ENCODE measurements at places on chromosomes 1 and 21.

DNA sequence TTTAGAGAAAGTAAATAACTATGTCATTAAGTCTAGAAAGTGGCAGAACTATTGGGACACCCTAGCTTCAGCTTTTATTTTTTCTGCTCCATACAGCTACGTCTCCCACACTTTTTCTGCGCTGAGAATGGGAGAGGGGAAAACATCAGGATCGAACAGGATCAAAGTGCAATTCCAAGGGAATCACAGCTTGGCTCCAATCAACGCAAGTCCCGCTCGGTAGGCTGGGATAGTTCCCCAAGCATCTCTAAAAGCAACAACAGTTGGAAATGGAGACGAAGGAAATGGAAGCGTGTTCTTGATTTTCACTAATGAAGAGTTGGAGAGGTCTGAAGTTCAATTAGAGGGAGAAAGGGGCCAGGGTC, 536 bp downstream of the HMGCL start:
- no peak for DNase-seq

- no peak for DNase-seq
These were observed 6.2 kb downstream of the LRRC3 start for GRCh38 chr21:44461464-44462001.

DNA sequence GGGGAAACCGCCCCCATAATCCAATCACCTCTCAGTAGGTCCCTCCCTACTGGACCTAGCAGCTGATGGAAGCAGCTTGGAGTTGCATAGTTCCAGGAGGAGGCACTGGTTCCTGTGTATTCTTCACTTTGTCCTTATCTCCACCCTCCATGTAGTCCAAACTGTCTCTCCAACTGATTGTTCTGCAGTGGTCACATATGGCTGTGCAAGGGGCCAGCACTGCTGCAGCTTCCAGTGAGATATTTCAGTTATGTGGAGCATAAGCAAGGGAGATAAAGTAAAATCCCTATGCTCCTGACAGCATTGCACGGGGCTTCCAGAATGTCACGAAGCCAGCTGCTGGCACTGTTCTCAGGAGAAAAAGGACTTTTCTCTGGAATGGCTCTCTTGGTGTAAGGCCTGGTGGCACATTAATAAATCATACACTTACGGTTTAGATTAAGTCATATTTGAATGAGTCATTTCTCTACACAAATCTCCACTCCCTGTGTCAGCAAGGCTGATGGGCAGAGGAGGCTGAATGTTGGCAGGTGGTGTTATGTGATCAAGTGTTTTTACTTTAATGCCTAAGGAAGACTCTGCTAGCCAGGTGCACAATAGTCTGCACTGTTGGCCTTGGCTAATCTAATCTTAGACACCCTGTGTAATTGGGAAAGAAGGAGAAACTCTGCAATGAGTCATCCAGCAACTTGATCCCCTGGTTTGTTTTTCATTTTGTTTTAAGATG, 93.4 kb downstream of the KCNK1 start:
- DNase-seq, result no peak

DNA sequence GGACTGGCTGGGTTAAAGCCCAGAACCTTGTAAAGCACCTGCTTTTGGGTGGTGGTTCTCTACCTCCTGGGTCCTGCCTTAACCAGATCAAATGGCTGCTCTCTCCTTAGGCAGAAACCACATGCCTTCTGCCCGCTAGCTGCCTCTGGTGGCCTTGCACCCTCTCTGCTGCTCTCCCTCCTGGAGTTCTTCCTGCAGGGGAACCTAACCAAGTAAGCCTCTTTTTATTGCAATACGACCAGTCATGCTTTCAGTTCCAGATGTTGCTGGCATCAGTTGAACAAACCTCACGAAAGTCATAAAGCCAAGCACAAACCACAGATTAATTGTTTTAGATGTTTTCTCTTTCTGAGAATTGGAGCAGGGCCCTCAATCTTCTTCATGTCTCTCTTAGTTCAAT, 118.9 kb downstream of the GDAP2 start:
- no peak for DNase-seq

DNA sequence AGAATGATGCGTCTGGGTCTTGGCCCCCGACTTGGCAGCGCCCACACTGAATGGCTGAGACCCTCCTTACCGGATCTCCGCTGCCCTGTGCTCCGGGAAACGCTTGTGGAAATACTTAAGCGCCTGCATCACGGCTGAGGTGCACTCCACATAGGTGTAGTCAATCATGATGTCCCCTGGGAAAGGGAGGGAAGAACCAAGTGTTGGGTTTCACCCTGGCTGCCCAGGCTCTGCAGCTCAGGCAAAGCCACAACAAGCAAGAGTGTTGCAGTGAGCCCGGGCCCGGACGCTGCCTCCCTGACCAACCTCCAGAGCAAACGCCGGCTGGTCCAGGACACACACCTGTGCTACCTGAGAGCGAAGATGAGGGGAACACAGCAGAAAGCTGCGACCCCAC, 21.5 kb upstream of the SPATC1L start:
- no peak for DNase-seq

DNA sequence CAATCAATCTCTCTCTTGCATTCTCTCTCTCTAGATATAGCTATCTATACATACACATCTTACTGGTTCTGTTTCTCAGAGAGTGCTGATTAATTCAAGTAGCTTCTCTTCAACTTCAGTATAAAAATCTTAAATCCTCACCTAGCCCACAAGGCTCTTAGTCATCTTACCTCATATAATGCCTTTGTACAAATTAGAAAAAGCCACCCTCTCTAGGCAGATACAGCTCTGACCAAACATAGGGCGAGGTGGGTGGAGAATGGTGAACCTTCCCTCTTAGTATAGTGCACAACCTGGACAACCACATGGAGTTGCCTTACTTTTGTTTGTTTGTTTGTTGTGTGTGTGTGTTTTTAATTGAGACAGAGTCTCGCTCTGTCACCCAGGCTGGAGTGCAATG, 5.1 kb upstream of the INAVA start:
- DNase-seq, result no peak

DNA sequence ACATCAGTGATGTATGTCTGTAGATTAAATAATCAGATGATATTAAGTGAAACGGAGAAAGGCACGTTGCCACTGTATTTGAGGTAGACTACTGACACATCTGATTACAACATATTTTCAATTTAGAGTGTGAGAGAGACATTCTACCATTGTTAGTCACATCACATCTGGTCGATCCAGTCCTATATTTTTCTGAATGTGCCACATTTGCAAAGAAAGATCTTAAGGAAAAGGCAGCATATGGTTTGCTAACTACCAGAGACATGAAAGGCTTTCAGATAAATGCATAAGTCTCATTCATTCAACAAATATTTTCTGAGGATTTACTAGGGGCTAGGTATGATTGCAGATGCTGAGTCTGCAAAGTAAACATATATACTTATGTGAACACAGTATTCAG, 114.3 kb upstream of the RUNX1 start:
- DNase-seq, result no peak

DNA sequence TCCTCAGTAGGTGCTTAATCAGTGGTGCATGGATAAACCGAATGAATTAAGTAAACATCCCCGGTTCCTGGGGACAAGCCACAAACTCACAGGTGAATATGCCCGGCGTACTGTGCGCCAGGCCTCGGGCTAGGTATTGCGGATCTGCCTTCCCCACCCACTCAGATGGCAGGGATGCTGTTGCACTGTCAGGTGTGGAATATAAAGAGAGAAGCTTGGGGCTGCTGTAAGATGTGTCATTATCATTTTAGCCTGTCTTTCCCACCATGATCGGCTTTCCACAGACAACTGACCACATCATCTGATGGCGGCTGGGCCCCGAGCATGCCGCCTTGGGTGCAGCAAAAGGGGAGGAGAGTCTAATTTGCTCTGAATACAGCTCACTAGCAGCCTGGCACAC, 45.4 kb upstream of the LRP8 start:
- no peak for DNase-seq

GRCh38 chr1:1024771-1025699, 5.1 kb downstream of the AGRN start:
- no peak for DNase-seq

DNA sequence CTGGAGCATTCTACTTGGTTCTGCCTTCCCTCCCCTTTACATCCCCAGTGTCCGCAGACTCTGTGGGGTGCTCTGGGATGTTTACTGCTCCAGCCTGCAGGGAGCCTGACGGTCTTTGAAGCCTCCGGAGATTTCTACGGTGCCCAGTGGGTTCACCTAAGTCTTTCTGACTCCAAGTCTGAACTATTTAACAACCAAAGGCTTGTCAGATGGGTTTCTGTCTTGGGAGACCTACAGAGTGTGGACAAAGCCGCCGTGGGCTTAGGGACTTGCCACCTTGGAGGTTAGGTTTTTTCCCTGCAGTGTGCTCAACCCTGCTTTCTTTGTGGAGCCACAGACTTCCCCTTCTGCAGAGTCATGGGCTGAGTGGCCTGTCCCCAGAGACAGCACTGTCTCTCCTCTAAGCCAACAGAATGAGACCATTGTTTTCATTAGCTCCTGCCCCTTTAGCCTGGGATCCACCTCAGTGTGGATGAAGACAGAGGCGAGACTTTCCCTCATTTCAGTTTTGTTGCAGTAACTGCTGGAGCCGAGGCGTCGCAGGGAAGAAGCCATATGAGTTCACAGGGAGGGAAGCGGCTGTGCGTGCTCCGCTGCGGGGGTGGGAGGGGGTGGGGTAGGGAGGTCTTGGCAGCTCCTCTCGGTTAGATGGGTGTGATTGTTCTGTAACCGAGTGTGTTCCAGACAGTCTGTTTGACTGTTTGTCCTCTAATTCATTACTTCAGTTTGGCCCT, 120.7 kb downstream of the CNIH3 start:
- DNase-seq, result no peak

DNA sequence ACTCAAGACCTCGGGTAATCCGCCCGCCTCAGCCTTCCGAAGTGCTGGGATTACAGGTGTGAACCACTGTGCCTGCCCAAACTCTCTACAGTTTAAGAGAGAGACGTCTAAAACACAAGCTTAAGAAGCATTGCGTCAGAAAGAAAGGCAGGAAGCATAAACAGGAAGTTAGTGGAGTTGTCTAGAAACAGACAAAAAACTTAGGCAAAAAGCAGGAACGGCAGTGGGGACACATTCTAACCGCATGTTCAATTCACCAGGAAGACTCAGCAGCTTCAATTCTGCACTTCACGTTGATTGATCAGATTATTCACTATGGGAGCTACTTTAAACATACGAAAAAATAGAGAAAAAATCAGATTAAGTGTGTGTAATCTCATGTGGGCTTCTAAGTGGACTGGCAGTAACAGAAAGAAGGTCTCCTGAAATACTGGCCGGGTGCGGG, 7.4 kb downstream of the CFAP74 start:
- DNase-seq, result no peak

GRCh38 chr1:100443811-100444571, 91.7 kb downstream of the CDC14A start:
- DNase-seq, result no peak

DNA sequence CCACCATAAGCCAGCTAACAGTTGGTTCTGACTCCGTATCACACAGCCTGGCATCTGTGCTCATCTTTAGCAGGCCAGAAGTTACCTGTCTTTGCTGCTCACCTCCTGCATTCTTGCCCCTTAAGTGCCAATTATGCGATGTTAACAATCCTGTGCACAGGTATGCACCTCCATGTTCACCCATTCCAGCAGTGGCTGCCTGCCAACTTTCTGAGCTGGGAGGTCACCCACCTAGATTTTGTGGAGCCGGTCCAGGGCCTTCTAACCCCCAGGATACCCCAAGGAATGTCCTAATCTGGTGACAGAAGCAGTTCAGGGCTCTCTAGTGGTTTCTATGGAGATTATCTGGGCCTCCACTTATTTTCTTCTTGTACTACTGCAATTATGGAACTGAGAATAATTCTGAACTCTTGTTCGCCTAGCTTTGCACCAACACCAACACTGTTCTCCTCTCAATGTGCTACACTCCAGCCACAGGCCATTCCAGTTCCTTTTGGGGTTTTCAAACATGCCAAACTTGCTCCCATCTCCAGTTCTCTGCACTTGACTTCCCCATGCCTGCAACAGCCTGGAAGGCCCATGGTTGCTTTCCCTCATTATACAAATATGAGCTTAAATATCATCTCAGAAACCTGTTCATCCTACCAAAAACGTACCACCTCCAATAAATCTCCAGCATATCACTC, 9.0 kb downstream of the BCAR3 start:
- DNase-seq, result no peak

- no peak for DNase-seq
These were observed 66.3 kb downstream of the DYRK1A start for GRCh38 chr21:37432710-37433455.

DNA sequence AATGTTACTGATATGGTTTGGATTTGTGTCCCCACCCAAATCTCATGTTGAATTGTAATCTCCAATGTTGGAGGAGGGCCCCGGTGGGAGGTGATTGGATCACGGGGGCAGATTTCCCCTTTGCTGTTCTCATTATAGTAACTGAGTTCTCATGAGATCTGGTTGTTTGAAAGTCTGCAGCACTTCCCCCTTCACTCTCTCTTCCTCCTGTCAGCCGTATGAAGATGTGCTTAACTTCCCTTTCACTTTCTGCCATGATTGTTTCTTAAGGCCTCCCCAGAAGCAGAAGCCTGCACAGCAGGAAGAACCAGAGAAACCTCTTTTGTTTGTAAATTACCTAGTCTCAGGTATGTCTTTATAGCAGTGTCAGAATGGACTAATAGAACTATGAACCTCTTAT, 28.4 kb downstream of the TRIM33 start:
- DNase-seq, result no peak

DNA sequence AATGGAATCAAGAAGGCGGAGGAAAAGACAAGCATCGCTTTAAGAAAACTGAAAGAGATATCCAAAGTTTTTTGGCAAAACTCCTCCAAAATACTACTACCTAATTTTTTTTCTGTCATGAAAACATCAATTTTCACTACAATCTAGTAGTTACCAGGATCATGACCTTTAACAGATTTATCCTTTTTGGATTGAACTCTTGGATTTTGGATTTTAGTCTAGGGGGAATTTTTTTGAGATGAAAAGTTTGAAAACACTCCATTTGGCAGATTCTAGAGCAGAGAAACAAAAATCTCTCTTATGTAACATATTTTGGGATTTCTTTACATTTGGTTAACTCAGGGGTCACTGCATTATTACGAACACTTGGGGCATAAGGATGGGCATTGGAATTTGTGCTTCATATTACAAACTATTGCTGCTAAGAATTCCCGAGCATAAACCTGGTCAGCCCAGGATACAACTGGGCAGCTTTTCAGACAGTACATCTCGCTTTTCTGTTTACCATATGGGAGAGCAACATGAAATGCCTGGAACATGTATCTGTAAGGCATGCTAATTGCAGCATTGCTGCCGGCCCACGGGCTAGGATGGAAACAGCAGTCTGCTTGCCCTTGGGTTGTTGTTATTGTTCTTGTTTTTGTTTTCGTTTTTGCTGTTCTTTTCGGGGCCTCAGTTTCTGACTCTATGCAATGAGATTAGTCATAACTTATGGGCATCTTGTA, 264.3 kb downstream of the RHOU start:
- DNase-seq, result no peak

GRCh38 chr1:185312361-185313138, 4.5 kb downstream of the IVNS1ABP start:
- DNase-seq, result no peak

Data from stimulated activated CD8-positive, alpha-beta memory T cell treated with anti-CD3 and anti-CD28 coated beads, Interleukin-2, amount 100 ng/mL, for 1 hour (primary cell).